ENCODE measurements at places on chromosomes 3 and 15.

DNA sequence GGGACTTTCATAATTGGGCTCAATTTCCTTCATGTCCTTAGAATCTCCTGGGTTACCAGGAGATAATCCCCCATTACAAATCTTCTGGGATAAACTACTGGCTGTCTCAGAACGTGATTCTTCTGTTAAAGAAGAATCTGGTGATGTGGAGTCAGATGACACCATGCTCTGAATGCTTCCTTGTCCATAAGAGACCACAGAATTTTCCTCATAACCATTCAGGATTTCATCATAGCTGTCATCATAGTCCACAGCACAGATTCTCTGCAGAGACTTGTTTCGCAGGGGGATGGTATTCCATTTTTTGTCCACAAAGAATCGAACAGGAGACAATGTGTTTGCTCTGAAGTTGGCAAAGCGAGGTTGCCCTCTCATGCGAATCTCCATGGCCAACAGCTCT, 109.8 kb upstream of the TSPAN3 start:
- DNase-seq = no peak

GRCh38 chr3:49701388-49702077, 12.2 kb downstream of the RNF123 start:
- DNase-seq = no peak

DNA sequence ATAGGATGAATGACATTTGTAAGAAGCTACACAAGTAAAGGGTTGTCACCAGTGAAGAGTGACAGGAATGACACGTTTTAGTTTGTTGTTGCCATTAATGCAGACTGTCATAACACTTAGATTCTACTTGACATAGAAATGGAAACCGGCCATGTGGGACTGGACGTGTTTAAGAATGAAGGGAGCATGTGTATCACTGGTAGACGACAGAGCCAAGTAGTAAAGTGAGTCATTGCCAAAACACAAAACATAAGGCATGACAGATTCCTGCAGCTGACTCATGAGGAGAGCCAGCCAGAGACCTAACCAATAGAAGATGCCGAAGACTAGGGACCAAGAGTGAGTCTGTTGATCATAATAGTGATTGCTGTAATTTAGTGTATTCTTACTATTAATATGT, 106.2 kb upstream of the PLAAT1 start:
- no peak for DNase-seq

DNA sequence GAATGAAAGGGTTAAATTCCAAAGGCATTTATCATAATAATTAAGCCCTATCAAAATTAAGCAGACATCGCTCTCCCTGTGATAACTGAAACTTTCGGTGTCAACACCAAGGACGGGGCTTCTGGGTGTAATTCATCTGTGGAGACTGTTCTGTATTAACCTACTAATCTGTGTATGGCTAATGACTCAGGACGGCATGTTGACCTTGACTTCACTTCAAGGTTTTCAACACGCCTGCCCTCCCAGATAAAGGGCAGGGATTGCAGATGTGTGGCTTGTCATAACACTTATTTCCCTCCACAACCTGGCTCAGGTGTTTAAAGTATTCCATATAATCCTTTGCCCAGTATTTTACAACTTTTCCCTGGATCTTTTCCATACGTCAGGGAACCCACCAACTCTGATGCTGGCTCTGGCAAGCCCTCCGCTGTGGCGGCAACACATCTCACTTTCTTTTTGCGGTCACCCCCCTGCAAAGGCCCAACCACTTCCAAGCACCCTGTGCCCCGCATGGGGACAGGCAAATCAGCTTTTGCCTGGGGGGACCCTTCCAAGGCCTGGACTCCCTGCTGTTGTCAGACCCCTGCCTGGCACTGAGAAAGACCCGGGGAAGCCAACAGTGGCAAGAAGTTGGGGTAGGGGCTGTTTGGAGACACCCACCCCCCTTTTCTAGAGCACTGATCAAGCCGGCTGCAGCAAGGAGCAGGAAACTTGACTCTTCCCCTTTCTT, 93.2 kb upstream of the MEF2A start:
- DNase-seq = no peak

DNA sequence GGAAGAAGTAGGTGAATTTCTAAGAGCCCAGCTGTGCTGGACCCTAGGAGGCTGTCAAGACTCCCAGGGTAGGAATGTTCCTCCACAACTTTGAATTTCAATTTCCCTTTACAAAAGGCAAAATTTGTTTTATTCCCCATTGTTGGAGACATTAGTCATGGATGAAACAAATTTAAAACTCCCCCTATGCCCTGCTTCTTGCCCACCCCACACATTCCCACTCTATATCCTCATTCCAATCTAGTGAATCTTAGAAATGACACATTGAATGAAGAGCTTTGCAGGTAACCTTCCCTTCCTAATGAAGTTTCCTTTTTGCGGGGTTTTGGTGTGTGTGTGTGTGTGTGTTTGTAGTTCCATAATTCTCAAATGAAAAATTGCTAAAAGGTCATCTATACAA, 72.6 kb downstream of the CCNL1 start:
- DNase-seq = no peak

GRCh38 chr3:77195766-77196545, 156.1 kb downstream of the ROBO2 start:
- no peak for DNase-seq

DNA sequence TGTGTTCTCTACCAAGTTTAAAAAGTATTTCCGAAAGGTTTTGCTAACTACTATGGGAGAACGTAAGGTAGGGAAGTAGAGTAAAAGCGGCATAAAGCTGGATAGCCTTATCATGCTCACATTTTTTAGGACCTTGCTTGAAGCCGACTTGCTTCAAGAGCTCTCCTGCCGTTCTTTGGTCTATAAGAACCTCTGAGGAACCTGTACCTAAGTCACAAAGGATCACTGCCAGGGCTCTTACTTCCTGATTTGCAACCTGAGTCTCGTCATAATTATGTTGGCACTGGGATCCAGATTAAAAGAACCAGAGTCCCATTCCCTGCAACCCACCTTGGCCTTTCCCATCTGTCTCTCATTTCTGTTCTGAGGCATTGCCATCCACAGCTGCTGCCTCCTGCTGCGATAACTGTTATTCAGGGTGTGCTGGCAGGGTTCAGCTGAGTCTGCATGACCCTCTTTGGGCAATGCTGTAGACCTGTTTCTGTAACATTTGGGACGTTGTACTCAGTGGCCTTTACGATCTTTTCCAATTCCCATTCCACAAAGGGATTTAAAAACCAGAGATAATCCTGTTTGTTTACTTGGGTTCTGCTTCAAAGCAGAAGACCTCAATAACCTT, 131.0 kb upstream of the UMPS start:
- DNase-seq = no peak

GRCh38 chr15:44195151-44195740, at the start of gene FRMD5:
TSS of gene FRMD5 (minus strand) at chr15:44195271.
- DNase-seq = peak; percentile 95

- no peak for DNase-seq
Observed at GRCh38 chr3:32459450-32459849, 43.2 kb downstream of the CMTM6 start.

DNA sequence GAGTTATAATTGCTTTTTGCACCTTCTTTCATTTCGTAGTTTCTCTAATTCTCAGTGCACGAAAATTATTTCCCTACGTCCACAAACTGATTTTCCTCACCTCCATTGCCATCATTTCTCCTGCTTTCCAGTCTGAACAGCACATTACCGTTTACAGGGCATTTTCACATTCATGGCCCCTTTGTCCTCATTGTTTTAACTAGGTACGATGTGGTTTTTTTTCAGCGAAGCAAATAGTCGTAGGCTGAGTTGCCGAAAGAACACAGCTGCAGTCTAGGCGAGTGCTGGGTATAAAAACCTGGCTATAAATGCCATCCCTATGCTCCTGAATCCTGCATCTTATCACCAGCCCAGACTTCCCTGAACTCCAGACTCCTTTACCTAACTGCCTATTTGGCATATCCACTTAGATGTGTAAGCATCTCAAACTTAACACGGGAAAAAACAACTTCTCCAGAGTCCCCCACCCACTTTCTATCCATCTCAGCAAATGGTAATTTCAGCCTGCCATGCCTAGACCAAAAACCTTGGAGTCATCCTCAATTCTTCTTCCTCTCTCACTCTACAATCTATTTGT, 691 bp upstream of the FSIP1 start:
- DNase-seq = no peak

GRCh38 chr15:30791239-30792175, 112.2 kb upstream of the FAN1 start:
- no peak for DNase-seq

GRCh38 chr15:57586661-57587424, 4.9 kb upstream of the MYZAP start:
- DNase-seq = peak; percentile 42

- DNase-seq = no peak
Observed at GRCh38 chr15:56217341-56217740, 26.3 kb downstream of the RFX7 start.

DNA sequence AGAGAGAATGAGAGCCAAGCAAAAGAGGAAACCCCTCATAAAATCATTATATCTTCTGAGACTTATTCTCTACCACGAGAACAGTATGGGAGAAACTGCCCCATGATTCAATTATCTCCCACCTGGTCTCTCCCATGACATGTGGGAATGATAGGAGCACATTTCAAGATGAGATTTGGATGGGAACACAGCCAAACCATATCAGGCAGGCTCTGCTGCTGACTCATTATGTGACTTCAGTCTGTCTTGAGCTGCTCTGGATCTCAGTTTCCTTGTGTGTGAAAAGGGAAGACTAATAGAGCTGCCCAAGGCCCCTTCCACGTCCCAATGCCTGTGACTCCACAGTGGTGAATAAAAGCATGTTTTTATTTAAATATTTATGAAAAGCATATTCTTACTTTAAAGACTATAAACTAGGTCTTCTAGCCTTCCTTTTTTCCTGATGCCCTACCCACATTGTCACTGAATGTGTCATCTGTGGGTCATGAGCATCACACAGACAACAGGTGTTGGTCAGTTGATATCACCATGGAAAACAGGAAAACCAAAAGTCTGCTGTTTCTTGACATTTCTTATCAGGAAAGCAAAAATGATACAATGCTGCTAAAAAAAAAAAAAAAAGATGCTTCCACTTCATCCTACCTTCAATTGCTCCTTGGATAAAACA, 96.0 kb upstream of the PPP2R3A start:
- no peak for DNase-seq

DNA sequence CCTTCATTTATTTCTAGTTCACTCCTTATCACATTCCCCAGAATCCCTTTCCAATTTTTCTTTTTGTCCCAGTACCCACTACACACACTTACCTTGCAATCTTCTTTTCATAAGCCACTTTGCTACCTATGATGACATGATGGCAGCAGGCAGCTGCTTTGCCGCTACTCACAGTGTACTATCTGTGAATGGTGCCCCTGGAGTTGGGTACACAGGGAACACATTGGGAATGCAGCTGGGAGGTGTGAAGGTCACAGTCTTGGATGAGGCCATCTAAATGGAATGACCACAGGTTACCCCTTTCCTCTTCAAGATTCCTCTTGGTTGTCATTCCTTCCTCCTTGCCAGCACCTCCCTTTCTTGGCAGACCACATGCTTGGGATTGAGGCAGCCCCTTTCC, 20.8 kb upstream of the TNIK start:
- DNase-seq = no peak

DNA sequence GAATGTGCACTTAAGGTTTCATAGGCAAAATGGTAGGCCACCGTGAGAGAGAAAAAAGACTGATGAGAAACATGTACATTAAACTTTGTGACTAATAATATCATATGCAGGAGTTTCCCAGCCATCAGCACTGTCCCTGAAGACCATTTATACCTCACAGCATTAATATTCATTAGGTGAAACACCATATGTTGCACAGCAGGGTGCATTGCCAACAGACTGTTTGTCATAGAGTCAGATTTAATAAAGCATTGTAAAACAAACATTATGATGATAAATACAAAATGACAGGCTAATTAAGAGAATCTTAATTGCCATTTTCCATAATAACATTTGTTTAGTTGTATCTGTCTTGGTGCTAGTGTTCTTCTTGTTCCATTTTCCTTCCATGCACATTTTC, 578.3 kb downstream of the EPHA3 start:
- DNase-seq = no peak

GRCh38 chr3:125025642-125026041, 30.2 kb downstream of the HEG1 start:
- DNase-seq = no peak

DNA sequence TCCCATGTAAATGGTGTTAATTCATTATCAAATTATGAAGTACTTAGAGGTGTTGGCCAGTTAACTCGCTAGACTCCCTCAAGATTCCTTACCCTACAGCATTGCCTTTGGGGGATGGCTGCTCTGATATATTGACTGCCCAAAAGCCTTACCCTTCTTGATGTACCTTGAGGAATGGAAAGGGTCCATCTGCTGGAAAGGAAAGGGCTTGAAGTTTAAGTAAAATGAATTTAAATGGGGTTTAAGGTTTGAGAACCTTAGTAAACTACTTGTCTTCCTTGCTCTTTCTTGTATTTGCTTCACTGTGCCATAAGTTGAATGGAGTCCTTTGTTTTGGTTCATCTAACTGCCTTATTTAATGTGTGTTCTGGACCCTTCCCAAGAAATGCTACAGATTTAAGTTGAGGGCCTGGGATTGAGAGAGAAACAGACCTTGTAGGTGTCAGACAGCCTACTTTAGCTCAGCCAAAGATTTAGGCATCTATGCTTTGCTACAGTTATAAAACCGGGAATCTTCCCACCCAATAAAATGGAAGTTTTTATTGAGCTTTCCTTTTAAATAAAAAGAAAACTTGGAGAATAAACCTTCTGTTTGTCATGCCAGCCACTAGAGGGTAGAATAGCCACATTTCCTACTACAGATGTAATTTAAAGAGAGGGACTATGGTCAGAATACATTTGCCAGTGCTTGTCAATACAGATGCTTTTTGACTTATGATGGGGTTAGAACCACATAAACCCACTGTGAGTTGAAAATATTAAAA, 25.3 kb downstream of the CMSS1 start:
- DNase-seq = peak; percentile 25

DNA sequence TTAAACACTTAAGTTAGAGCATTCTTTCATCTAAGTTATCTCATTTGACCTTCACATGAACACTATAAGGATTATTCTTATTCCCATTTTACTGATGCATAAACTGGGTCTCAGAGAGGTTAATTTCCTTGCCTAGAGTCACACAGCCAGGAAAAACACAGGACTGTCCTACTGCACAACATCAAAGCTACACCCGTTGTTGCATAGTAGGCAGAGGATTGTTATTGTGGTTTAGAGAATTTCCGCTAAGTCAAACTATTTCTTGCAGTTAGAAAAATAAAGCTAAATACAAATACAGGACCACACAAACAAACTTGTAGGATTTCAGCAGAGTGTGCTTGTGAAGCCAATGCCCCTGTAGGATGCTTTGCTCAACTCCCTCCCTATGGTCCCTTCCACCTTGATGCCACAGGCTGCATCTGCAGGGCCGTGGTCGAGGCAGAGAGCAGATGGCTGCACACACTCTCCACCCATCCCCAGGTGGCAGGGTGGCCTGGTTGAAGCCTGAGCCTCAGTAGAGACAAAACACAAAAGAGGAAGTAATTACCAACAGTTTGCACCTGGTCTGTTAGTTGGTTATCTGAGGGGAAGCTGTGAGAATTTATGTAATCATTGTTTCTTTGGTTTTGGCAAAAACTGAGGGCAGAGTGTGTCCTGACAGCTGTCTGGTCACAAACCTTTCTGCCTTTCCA, 41.1 kb upstream of the SKOR1 start:
- DNase-seq = peak; percentile 65

- peak; percentile 86 for DNase-seq
Observed at GRCh38 chr15:76345880-76346668, 9.5 kb downstream of the ISL2 start.
